ENCODE measurements at places on chromosomes 3 and 15.

DNA sequence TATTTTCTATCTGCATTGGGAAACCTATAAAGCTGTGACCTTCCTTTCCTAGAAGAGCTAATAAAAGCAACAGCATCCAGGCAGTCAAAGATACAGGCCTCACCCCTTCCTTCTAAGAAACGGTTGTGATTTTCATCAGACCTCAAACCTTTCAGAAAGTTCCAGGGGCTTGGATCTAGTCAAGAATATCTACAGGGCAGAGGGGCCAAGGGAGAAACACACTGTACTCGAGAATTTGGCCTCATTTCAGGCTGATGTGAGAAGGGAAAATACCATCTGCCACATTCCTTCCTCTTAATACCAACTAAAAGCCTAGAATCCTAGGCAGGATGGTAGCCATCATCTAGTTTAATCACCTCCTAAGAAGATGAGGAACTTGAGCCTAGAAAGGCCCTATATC, 24.5 kb upstream of the BCL6 start:
- no peak for DNase-seq

DNA sequence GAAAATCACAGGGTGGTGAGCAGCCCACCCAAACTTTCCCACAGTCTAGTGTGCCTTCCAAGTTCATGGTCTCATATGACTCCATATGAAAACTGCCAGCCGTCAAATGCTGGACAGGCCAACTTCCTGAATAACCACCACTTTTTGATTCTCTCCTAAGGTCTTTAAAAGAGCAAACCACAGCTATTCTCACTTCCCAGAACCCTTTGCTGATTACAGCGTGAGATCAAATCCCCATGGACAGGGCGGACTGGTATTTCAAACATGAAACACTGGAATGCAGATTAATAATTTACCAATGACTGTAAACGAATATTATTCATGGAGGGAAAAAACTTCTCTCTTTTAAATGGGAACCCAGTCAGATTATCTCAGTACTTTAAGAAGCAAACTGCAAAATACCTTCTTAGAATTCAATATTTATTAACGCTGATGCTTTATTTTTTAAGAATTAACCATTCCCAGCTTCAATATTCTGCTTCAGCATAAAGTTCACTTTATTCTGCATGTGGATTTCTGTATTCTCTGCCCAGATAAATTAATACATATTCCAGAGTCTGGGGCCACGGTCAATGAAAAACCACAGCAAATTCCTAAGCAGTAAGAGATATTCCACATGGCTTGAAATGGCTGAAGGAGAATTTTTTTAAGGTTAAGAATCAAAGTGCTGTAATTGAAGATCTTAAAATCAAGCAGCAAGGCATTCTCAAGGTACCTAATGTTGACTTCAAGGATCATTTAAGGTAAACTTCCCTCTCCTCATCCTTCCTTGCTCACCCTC, 42.9 kb downstream of the MYO1E start:
- no peak for DNase-seq

- no peak for DNase-seq
Observed at GRCh38 chr3:184761075-184761841, 49.4 kb upstream of the MAGEF1 start.

DNA sequence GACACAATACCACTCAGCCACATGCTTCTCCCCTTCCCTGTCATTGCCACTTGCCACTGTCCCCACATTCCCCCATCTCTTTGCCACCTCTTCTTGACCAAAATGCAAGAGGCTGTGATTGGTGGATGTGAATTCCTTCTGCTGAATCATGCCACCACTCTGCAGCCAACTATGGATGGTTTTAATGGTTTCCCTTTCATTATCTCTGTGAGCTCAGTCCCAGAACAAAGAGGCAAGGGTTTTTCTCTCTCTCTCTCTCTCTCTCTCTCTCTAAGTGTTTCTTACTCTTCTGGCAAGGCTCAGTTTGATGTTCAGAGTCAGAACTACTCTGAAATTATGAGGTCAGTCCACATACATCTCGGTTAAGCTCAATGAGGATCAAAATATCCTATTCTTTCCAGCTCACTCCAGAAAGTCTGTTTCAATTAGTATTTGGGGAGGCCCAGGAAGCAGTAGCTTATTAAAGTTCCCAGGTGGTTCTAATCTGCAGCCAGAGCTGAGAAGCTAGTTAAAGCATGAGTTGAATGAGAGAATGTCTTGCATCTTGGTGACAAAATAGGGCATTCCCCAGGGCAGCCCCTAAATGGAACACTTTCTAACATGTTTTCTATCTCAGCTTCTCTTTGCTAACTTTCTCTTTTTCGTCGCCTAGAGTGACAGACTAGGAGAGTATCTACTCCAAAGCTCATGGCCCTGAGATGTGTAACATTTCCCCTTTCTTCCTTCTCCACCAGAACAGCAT, 8.5 kb upstream of the ILDR1 start:
- DNase-seq: no peak

DNA sequence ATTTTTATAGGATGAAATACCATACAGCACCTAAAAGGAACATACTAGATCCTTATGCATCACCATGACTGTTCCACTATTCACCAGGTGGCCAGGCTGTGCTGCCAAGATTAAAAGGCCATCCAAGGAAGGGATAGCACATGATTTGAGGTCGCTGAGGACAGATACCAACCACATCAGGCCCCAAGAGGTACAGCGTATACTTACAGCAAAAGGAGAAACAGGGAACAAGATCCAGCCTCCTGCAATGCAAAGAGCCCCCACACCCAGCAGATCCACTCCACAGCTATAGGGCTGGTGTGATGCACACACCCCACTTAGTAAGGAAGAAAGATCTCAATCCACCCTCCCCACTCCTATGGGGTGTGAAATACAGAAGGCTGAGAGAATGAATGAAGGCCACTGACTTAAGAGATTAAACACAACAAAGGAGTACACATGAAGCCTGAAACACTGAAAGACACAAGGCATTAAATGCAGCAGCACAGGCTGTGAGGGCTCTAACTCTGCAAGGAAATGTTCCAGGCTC, 32.0 kb upstream of the ZNF445 start:
- DNase-seq: no peak

GRCh38 chr3:183247011-183247589, 6.0 kb upstream of the B3GNT5 start:
- no peak for DNase-seq

GRCh38 chr15:90934949-90935751, at the start of gene UNC45A:
Gene UNC45A, plus strand, starts transcription at chr15:90935285. Its CDS starts 40 bp downstream, at chr15:90935325.
- DNase-seq: peak; percentile 96

DNA sequence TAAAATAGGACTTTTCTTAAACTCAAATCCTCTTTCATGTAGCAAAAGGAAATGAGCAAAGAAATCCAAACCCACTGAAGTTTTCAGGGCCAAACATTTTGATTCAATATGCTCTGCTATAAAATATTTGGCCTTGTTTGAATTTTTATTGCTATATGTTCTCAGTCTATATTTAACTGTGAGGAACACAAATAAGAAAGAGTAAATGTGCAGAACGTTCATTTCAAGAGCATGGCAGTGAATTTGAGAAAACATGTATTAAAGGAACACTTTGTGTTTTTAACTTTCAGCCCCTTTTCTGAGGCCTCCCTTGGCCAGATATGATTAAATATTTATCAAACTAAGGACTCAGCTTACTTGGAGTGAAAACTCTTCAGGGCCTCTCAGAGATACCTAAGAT, 124.7 kb upstream of the CCNL1 start:
- no peak for DNase-seq

DNA sequence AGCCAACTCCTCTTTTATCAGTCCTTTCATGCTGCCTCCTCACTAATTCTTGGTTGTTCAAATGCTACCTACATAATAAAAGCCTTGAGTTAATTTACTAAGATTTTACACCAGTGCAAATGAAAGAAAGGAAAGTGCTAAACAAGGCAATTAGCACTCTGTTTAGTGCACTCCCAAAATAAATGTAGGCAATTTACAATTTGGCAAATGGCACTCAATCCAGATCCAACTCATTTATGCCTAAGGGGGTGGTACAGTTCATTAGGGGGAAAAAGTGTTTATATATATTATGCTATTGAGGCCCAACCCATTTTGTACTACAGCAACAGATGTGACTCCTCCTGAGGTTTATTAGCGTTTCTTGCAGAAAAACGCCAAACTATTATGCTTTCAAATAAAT, 370.1 kb downstream of the NR2F2 start:
- DNase-seq: no peak

GRCh38 chr15:90210593-90210992, 9.5 kb downstream of the SEMA4B start:
- DNase-seq: no peak

- DNase-seq: no peak
Observed at GRCh38 chr3:31926543-31926942, 54.5 kb downstream of the OSBPL10 start.

- no peak for DNase-seq
Observed at GRCh38 chr15:52710708-52711389, 31.7 kb upstream of the ATOSA start.

DNA sequence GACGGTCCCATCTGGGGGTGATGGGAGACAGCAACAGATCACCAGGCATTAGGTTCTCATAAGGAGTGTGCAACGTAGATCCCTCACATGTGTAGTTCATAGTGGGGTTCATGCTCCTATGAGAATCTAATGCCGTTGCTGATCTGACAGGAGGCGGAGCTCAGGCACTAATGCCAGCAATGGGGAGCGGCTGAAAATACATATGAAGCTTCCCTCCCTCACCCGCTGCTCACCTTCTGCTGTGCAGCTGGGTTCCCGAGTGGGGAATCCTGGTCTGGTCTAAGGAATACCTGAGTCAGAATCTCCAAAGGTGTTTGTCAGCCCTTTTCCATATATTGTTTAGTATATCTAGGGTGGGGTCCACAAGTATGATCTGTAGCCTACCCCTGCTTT, 52.3 kb downstream of the CHD2 start:
- no peak for DNase-seq

GRCh38 chr3:113297841-113298240, 86.5 kb downstream of the BOC start:
- no peak for DNase-seq

GRCh38 chr3:27160779-27161287, 208.3 kb downstream of the NEK10 start:
- no peak for DNase-seq

- DNase-seq: no peak
Observed at GRCh38 chr15:63476229-63476632, 28.2 kb upstream of the USP3 start.

- DNase-seq: no peak
Observed at GRCh38 chr15:48426941-48427340, 95.7 kb downstream of the DUT start.

GRCh38 chr3:27714692-27715453, 7.2 kb downstream of the EOMES start:
- no peak for DNase-seq

DNA sequence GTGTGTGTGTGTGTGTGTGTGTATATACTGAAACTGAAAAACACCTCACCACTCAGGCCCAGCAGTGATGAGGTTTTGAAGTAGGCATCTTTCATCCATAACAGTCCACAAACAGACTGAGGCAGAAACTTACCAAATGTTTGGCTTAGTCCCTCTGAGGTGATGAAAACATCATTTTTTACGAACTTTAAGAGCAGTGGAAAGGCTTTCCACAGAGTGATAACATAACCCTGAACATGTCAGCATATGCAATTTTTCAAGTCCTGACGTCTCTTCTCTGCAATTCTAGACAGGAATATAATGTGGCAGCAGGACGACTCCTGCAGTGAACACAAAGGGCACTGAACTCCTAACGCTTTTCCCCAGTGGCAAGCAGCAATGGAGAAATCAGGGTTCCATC, 247.0 kb upstream of the THBS1 start:
- DNase-seq: no peak

GRCh38 chr15:30865257-30865656, 38.5 kb upstream of the FAN1 start:
- DNase-seq: no peak

DNA sequence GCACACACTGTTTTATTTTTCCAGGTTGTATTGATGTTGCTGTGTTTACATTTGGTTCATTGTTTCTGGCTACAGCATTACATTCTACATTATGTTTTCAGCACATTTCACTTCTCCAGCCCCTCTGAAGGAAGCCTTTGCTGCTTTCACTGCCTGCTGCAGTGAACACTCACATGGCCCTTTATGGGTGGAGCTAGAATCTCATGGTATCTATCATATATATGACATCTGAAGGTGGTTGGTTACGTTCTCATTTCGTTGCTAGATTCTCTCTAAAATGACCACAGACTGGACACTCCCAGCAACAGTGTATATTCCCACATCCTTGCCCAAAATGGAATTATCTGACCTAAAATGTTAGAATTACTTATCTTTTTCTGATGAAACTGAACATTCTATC, 35.2 kb upstream of the CTDSPL start:
- no peak for DNase-seq

DNA sequence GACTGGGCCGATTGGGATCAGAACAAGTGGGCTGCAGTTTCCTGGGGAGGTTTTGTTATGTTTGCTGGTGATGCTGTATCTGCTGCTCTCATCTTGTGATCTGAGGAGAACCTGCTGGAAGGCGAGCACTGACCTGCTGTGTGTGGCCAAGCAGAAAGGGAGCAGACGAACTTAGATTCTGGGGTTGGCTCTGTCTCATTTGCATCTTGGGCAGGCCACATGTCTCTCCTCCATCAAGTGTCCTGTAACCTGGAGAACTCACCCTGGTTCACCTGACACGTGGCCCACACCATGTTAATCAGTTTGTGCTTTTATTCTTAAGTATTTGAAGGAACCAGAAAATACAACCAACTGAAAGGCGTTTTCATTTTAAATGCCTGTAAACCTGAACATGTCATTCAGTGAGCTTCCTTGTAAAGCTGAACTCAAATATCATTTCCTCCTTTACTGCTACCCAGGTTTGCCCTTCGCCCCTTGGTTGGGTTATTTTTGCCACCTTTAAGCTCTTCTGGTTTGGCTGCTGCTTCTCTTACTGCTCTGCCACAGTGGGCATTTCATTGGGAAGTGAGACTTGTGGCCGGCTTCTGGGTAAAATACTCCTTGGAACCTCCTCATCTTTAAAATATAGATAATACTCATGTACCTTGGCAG, 33.5 kb upstream of the TRAK1 start:
- DNase-seq: peak; percentile 61

DNA sequence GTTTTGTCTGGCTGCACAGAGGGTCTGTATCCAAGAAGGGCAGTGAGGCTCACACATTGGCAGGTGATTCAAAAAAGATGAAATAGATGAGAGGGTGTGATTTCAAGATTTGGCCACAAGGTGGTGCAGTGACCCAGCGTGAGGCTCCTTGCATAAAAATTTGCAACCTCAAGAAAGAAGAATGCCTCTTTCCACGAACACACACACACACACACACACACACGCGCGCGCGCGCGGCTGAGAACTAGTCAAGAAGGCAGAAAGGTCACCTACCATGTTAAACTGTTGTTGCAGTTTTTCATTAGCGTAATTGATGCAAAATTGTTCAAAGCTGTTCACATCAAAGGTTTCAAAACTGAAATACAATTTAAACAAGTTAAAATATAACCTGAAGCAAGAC, 39.2 kb downstream of the MYO5C start:
- DNase-seq: peak; percentile 67
